DMS53 (cell line): ENCODE measurements at places on chromosomes 2 and 18.

DNA sequence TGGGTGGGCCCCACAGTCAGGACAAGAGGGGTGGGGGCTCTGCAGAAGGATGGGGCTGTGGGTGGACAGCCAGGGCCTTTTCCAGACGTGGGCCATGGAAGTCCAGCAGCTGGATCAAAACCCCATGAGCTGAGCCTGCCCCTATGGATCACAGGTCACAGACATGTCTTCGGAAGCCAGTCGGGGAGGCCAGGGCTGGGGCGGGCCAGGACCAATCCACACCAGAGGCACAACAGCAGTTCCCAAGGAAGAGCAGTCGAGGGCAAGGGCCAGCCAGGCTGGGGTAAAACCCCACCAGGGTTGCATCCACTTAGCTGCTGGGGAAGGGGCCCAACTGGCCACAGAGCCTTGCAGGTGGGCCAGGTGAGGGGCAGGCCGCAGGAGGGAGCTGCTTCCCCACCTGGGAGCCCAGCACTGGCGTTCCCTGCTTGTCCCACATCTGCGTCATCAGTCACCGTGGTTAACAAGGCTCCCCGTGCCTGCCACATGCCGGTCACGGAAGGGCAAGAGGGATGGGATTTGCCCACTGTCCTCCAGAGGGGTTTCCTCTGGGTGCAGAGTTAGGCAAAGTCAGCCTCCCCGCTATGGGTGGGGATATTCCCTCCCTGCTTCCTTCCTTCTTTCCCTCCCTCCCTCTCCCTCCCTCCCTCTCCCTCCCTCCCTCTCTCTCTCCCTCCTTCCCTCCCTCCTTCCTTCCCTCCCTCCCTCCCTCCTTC is 46.4 kb upstream of the ODC1 start:
- peak; percentile 12 for DNase-seq

DNA sequence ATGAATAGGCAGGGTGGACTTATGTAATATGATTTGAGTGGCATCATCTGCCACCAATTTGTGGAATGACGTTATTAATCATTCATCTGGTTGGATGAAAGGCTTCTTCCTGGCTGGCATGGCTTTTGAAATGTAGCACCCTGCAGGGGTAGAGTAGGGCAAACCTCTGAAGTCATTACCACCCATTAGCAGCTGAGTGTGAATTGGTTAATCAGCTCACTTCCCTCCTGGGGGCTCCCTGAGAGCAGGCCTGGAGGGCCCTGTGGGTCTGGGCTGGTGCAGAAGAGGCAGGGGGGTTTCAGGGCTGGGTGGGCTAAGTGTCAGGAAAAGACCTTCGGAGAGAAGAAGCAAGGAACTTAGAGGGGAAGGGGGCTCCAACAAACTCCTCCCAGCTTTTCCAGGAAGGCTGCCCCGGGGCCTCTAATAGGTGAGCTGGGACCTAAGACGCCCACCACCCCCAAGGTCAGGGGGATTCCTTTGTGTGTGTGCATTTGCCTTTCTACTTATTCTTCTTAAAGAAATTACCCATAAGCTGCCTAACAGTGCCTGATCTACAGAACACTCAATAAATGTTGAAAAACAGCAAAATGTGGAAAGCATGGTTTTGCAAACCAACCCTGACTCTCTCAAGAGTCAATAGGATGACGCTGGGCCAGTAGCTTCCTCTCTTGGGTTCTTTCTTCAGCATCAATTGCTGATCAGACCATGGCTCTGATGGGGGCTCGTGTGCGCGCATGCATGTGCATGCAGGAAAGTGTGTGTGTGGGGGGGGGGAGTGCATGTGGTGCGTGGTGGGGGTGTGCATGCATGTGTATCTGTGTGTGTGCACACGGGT is 49.7 kb upstream of the ZNF516 start:
- DNase-seq = no peak

GRCh38 chr2:50103442-50103841 is 928.5 kb downstream of the NRXN1 start:
- DNase-seq = no peak

DNA sequence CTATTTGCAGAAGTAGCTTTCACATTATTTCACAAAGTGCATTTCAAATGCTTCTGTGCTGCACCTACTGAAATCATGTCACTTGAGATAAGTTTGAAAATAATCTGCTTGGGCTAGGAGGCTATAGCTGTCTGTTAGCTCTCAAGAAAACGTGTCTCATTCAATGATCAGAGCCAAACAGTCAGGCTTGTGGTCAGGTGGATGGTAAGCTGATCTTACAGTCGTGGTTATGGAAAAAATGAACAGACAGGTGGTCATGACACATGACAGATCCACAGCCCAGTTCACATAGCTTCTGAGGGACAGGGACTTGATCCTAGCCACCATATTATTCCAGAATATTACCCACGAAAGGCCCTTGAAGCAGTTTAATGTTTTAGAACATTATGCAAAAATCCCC is 26.5 kb upstream of the RFX8 start:
- peak; percentile 45 for DNase-seq

GRCh38 chr2:60536746-60537145 is 16.7 kb downstream of the BCL11A start:
- DNase-seq = no peak

DNA sequence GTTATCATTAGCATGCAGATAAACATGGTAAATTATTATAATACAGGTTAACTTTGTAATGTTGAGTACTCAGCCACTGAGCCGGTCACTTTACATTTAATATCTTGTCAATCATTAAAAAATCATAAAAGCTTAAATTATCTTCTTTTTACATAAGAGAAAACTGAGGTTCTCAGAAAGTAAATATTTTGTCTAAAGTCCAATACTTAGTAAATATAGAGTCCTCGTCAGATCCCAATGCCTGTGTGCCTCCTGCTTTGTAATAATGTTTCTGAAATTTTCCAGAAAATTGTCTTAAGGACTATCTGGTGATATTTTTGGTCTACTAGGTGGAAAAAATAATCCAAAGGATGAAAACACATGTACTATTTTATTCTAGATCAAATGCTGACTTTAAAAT is 116.3 kb upstream of the WDSUB1 start:
- DNase-seq = no peak

GRCh38 chr18:24678107-24678506 is 217.7 kb downstream of the HRH4 start:
- no peak for DNase-seq

DNA sequence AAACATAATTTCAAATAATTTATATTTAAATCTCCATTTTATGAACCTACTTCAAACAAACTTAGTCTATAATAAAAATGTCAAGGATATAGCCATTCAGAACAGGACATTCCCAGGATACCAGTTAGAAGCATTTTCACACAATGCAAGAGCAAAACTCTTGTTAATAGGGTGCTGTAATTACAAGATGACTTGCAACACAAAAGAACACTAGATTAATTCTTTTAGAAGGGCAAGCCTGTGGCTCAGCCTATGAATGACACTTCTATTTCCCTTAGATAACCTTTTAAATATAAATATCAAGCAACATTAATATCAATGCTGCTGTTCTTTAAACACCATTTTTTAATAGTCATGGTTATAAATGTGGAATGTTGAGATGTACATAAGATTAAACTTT is 157.9 kb upstream of the SCN7A start:
- DNase-seq = peak; percentile 26

- no peak for DNase-seq
Measured at GRCh38 chr2:2777213-2777612, 446.1 kb upstream of the MYT1L start.

DNA sequence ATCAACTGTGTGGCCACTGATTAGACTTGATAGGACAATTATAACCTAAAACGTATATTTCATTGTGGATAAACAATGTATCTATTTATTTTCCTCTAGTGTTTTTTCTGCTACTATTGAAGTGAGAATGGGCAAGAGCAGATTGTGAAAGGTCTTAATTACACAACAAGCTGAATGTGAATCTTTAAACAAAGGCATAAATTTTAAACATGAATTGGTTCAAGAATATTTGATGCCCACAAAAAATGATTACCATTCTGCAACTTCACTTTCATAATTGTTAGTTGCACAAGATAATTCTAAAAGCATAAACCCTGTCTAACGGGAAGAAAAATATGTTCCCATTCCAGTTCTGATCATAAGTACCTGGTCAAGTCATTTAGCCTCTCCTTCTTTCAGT is 285.6 kb downstream of the GULP1 start:
- no peak for DNase-seq

DNA sequence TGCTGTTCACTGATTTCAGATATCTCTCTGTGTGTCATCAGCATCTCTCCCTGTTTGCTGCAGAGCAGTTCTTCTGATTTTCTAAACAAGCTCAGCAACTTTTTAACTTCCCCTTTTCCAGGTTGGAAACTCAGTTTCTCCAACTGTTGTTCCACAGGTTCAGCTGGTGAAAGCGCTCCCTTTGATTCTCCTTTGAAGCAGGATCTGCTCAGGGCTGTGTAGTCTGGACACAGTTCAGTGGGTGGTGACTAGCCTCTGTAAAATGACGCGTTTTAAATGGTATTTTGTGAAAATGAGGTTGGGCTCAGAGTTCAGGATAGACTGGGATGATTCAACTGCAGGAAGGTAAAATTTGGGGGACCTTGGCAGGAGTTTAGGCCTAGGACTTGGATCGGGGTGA is 106.3 kb downstream of the TRIM43 start:
- no peak for DNase-seq

GRCh38 chr18:48460929-48461583 is 51.9 kb upstream of the ZBTB7C start:
- DNase-seq = peak; percentile 37

DNA sequence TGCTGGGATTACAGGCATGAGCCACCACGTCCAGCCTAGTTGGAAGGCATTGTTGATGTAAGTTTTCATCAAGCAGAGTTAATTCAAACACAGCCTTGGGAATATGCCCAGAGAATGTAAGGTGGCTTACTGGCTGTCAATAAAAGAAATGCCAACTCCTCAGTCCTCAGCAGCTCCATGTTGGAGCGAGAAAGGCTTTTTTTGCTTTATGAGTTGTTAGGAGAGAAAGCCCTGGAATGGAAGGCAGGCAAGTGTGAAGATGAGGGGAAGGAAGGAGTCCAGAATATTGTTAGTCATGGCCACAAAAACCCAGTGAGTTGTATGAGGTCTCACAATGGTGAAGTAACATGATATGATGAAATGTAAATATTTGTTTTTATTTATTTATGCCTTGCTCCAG is 57.1 kb downstream of the MAP4K4 start:
- peak; percentile 72 for DNase-seq

- no peak for DNase-seq
Measured at GRCh38 chr2:191804766-191805165, 42.1 kb downstream of the CAVIN2 start.

DNA sequence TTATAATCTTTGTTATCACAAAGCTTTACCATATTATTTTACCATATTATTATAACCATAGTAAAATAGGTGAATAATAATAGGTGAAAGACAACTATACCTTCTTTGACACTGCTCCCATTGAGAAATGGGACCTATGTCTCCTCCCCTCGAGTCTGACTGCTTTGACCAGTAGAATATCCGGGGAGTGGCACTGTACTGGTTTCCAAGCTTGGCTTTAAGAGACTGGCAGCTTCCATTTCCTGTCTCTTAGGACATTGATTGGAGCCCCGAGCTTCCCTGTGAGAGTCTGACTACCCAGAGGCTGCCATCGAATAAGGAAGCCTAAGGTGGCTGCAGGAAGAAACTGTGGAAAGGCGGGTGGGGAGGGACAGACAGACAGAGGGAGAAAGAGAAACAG is 40.1 kb upstream of the PLEKHM3 start:
- no peak for DNase-seq

GRCh38 chr2:109173311-109174171 is 44.5 kb downstream of the SH3RF3 start:
- DNase-seq = peak; percentile 81

DNA sequence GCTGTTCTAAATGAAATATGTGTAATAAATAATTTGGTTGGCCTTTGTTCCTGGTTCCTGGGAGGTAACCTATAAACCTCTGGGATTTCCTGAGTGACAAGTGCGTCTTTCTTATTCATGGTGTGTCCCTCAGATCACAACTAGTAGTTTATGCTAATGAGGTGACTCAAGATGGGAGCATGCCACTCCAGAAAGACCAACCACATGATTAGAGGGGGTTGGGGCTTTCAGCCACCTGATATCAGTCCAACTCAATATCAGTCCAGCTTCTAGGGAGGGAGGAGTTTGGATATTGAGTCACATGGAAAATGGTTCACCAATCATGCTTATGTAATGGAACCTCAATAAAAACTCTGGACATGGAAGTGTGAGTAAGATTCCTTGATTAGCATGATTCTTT is 96.6 kb downstream of the QPCT start:
- DNase-seq = no peak

DNA sequence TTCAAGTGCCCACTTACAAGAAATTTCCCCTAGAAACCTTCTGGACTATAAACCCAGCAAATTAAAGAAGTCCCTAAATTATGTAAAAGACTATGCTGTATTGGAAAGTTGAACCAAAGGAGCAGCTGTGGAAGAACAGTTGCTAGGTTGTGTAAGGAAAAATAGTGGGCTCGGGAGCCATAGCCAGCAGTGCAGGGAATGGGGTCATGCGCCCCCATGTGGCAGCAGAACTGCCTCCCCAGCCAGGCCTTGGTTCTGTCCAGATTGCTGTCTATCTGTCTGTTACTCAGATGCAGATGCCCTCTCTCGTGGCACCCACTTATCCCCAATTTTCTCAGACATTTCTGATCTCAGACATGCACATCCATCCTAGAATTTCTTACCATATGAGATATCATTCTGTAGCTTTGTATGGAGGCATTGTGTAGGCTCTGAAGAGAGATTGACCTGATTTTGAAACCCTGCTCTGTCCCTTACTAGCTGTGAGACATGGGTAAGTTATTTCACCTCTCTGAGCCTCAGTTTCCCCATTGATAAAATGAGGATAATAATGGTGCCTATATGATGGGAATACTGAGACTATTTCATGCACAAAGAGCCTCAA is 258.3 kb downstream of the SS18 start:
- peak; percentile 77 for DNase-seq

DNA sequence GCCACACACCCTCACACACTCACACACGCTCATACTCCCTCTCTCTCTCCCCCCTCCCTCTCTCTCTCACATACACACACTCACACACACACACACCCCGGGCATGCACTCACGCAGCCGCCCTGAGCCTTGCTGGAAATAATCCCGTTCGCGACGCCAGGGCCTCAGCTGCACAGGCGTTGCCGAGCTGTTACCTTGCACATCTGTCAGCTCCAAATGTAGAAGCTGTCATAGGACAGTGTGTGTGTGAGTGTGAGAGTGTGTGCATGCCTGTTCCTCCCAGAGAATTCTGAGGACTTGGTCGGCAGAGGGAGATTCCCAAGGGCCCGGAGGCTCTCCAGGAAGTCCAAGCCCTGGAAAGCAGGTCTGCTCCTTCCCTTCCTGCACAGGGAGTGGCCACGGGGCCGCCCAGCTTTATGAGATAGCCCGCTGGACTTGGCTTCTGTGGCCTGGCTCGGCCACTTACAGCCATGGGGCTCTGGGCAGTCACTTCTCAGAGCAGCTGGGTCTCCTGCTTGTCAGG is 8.6 kb downstream of the SPR start:
- peak; percentile 66 for DNase-seq

DNA sequence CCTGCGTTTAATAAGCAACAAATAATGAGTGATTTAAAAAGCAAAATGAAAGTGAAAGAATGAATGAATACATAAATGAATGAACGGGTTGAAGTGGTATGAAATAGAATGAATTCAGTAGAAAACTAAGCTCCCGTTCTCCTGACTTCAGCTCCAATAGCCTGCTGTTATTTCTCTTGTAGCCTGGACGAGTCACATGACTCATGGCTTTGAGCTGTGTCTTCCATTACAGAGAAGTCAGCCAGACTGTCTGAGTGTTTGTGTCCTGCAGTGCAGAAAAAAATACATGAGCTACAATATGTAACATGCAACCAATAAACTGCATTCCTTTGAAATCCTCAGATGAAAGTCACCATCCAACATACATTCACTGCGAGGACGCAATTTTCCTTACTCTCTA is 21.2 kb downstream of the SCG2 start:
- peak; percentile 54 for DNase-seq
